Keratinocyte (primary cell): ENCODE measurements at places on chromosomes 7 and 10.

GRCh38 chr7:154905146-154905545, 97.8 kb downstream of the PAXIP1 start:
- DNase-seq: no peak

GRCh38 chr10:96701265-96701664, 19.0 kb downstream of the PIK3AP1 start:
- no peak for DNase-seq

GRCh38 chr7:28483908-28484605, 71.7 kb downstream of the CREB5 start:
- no peak for DNase-seq

DNA sequence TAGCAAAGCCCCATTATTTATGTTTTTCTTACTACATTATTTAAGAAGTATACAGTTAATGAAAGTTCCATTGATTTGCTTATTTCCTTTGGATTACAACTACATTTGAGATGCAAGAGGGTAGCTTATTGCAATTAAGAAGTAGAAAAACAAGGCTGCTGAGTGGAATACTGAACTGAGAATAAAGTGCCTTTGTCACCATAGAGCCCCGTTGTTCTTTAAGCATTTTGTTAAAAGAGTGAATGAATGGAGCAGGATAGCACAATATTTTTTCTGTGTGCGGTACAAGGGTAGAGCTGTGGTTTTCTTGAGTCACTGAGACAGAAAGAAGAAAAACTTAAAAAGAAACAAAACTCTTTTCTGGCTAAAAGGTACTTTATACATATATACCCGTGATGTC, 45.6 kb downstream of the ZNF277 start:
- no peak for DNase-seq

DNA sequence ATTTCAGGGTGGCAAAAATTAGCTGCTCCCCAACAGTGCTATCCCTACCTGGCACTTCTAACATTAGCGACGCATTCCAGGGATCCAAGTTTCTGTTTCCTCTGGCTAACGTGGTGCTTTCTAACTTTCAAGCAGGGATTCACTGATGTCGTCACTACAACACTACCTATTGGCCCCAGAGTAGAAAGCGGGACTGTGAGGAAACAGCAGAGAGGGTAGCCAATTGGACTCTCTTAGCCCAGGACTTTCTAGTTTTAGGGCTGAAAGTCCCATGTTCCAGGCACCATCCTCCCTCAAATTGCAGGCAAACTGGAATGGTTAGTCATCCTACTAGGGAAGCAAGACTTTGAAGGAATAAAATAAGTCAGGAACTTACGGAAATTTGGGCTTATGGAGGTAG, 89.3 kb upstream of the AGK start:
- no peak for DNase-seq

- no peak for DNase-seq
These were observed 80.0 kb downstream of the SDK1 start for GRCh38 chr7:3380886-3381685.

GRCh38 chr7:154892459-154892858, 110.5 kb downstream of the PAXIP1 start:
- no peak for DNase-seq

DNA sequence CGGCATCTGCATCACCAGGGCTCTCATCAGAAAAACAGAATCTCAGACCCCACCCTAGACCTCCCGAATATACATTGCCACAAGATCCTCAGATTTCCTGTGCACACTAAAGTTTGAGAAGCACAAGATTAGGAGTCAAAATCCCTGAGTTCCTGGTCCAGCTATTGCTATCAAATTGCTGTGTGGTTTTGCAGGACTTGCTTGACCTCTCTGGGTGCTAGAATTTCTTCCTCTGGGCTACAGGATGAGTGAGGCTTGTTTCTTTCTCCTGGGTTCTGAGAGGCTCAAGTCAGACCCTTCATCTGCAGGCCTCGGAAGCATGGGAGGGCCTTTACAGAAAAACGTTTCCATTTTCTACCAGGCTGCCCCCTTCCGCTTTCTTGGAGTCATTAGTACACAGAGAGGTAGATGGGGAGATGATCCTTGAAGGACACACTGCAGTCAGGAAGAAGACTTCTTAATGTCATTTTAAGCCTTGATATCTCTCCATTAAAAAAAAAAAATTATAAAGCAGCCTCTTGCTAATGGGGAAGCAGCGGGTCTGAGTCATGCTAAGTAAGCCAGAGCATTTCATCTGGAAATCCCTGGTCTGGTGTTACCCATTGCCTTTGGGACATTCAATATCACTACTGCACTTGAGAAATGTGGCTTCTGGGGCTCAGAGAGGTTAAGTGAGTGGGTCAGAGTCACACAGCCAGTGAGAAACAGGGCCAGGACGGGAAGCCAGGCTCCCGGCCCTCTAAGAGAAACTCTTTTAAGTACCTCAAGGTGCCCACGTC, 173.5 kb downstream of the KCNMA1 start:
- no peak for DNase-seq
